ENCODE measurements at places on chromosomes 2 and 18. TPM values are rescaled to one million over a fixed set of nuclear protein-coding genes. Genes with fewer than 3 reads are reported as not detected.

The TUBB6 gene
- 337 TPM for total RNA-seq

The POMC gene
- 9.0 TPM for total RNA-seq

The GKN1 gene
- total RNA-seq = not detected

The UGT1A4 gene
- total RNA-seq = not detected

The GAL3ST2 gene
- total RNA-seq = 0.56 TPM

The IL1RL2 gene
- not detected for total RNA-seq

The NOL4 gene
- total RNA-seq = not detected

The PIKFYVE gene
- 17.8 TPM for total RNA-seq

The VAMP8 gene
- total RNA-seq = 11.9 TPM

The LCT gene
- not detected for total RNA-seq

The TMEM163 gene
- total RNA-seq = 3.1 TPM

The CCL20 gene
- not detected for total RNA-seq

The ALPI gene
- total RNA-seq = not detected

The CTDSP1 gene
- 99.5 TPM for total RNA-seq

The TXNDC2 gene
- not detected for total RNA-seq

The CLEC4F gene
- total RNA-seq = not detected

The NOSTRIN gene
- total RNA-seq = 30.6 TPM

The DYSF gene
- total RNA-seq = 52.1 TPM

The PDE1A gene
- total RNA-seq = 7.0 TPM

The KCNF1 gene
- total RNA-seq = 0.94 TPM

The PDE11A gene
- 1.2 TPM for total RNA-seq

The GPR75 gene
- 2.5 TPM for total RNA-seq

The ATOH8 gene
- total RNA-seq = 116 TPM

The CXCR4 gene
- 11.9 TPM for total RNA-seq

The COL4A4 gene
- total RNA-seq = 3.8 TPM

The CCDC74A gene
- 3.9 TPM for total RNA-seq

The C2orf81 gene
- 1.0 TPM for total RNA-seq

The GRB14 gene
- total RNA-seq = 15.5 TPM

The CCDC178 gene
- not detected for total RNA-seq

The ANKRD44 gene
- total RNA-seq = 10.1 TPM

The SNRPD1 gene
- total RNA-seq = 4.4 TPM

The STARD6 gene
- not detected for total RNA-seq

The KHK gene
- 1.7 TPM for total RNA-seq

The ARHGAP25 gene
- total RNA-seq = 4.2 TPM

The KCNG3 gene
- total RNA-seq = not detected

The AGFG1 gene
- total RNA-seq = 47.8 TPM

The COLEC11 gene
- 56.6 TPM for total RNA-seq

The ADCYAP1 gene
- total RNA-seq = 2.6 TPM

The DAW1 gene
- total RNA-seq = 0.43 TPM

The OTX1 gene
- total RNA-seq = not detected

The C1QL2 gene
- total RNA-seq = not detected

The LRP2 gene
- total RNA-seq = 14.8 TPM

The FAM110C gene
- 12.4 TPM for total RNA-seq
